ENCODE measurements at places on chromosomes 6 and 20.

DNA sequence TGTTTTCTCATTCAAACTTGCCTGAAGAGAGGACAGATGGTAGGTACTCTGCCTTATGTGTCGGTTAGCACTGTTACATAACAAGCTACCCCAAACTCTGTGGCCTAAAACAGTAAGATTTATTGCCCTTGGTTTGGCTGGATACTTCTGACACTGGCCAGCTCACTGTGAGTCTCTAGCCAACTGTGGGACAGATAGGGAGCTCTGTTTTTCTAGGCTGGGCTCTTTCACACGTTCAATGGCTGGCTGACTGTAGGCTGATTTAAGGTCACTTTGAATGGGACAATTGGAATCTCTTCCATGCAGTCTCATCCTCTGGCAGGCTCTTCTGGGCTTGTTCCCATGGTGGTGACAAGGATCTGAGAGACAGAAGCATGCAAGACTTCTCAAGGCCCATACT, 39.4 kb upstream of the JAG1 start:
- no peak for DNase-seq

GRCh38 chr6:87756858-87757257, 54.8 kb upstream of the AKIRIN2 start:
- DNase-seq, result no peak

GRCh38 chr6:166258854-166259276, 49.3 kb downstream of the PRR18 start:
- no peak for DNase-seq

GRCh38 chr20:12047838-12048432, 130.2 kb downstream of the BTBD3 start:
- no peak for DNase-seq

DNA sequence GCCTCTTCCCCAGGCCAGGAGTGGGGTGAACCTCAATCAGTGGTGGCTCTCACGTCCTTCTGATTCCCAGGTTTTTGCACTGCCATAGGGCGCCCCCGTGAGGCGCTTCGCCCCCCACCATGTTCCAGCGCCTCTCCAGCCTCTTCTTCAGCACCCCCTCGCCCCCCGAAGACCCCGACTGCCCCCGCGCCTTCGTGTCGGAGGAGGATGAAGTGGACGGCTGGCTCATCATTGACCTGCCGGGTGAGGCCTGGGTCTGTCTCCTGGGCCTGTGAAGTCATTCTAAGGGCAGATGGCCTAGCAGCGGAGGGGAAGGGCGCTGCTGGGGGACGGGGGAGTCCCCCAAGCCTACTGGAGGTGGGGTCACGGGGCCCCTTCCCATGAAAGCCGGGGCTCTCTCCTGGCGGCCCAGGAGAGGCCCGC, 4.5 kb downstream of the TP53INP2 start:
- DNase-seq, result no peak
